Activated CD8-positive, alpha-beta memory T cell treated with anti-CD3 and anti-CD28 coated beads for 4 hours (primary cell): ENCODE measurements at places on chromosomes 2 and 18.

GRCh38 chr18:80119111-80119510 lies 10.0 kb downstream of the ADNP2 start:
- no peak for DNase-seq

DNA sequence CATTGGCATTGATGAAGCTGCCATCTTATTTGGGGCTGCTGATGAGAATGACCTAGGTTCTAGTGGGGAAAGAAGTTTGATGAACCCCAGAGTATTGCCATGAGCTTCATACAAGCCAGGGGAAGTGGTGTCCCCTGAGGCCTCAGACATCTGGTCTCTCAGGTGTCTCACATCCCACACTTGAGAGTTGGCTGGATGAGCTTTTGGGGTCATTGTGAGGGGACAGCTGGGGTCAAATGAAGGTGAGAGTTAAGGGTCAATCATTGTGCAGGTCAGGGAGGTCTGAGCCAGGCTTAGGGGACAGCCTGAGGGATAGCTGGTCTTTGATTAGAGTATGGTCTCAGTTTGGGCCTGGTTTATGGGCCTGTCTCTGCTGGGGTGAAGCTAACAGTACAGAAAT lies 336.5 kb downstream of the CYP26B1 start:
- DNase-seq = no peak

- DNase-seq = no peak
Observed at GRCh38 chr18:57954935-57955334, 89.1 kb upstream of the NEDD4L start.

DNA sequence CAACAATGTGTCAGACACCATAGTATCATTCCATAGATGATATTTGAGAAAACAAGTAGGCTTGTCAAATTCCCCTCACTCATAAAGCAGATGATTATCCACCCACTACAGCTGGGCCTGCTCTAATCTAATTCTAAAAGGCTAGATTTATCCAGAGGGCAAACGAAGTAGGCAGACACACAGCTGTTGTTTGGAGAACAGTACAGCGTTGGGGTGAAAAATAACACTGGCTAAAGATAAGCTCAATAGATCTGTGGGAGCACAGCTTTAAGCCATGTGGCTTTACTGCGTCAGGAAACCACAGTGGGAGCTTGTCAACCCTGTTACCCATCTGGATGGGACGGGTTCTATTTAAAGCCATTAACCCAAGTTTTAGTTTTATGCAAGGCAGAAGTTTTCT lies 48.9 kb upstream of the COBLL1 start:
- DNase-seq = no peak

- DNase-seq = no peak
Observed at GRCh38 chr18:69770238-69770637, 177.4 kb downstream of the CD226 start.
